Caki2 (cell line): ENCODE measurements at places on chromosomes 12 and 14. TPM values are rescaled to one million over a fixed set of nuclear protein-coding genes. Genes with fewer than 3 reads are reported as not detected.

DNA sequence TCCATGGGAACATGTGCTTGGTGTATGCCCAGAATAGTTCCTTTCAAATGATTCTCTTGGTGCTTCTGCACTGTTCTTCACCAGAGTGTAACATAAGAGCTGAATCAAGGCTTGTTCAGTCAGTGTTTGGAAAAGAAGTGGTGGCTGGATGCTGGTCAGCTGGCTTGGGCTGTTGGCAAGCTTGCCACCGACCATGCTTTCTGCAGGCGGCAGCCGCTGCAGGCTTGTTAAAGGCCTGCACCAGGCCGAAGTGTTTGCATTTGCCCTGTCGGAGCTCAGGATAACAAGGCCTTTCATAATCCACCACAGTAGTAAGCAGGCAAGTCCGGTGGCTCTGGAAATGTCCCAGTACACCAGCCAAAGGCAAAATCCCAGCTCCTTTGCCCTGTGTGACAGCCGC lies 26.9 kb downstream of the DAAM1 start:
- no peak for DNase-seq

DNA sequence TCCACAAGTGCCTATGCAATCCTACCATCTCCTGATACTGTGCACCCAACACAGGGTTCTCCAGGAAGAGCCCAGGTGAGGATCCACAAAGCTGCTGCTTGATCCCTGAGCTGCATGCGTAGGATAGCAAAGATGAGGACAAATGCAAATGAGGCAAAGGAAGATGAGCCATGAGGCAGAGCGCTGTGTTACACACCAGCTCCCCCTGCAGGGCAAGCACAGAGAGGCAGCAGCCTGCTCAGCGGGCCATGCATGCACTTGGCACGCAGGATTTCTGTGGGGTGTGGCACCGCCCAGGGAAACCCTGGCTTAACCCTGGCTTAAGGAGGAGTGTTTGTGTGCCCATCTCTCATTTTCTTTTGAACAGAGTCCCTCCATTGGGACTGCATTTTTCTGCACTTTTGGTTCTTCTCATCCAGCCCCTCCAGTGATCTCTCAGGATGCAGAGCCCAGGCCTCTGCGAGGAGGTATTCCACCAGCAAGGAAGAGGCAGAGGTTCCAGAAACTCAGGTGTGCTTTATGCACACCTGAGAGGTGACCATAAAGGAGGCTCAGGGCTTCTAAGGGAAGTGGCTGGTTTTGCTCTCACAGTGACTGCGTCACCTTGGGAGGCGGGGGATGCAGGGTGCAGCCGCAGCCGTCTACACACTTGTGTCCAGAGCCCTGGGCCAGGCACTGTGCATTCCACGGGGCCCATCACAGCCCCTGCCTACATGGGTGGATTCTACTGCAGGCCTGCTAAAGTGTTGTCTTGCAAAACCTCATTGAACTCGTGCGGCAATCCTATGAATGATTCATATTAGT lies 973.3 kb upstream of the TMEM132C start:
- peak; percentile 64 for DNase-seq

FAM90A1 gene
- total RNA-seq: 1.5 TPM in 1 of 2 replicates, not detected in the other

DNA sequence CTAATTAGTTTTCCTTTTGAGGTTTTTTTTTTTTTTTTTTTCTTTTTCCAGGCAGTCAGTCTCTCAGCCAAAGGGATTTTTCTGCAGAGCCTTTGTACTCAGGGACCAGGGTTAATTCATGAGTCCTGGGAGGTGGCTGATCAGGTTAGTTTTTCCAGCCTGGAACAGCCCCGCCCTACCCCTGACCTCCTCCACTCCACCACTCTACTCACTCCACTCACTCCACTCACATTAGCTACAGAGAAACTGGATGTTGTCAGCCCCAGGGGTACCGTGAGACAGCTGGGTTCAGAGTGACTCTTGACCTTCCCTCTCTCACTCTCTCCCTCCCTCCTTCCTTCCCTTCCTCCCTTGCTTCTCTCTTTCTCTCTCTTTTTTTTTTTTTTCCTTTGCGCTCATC lies 161.0 kb downstream of the CRADD start:
- no peak for DNase-seq

DNA sequence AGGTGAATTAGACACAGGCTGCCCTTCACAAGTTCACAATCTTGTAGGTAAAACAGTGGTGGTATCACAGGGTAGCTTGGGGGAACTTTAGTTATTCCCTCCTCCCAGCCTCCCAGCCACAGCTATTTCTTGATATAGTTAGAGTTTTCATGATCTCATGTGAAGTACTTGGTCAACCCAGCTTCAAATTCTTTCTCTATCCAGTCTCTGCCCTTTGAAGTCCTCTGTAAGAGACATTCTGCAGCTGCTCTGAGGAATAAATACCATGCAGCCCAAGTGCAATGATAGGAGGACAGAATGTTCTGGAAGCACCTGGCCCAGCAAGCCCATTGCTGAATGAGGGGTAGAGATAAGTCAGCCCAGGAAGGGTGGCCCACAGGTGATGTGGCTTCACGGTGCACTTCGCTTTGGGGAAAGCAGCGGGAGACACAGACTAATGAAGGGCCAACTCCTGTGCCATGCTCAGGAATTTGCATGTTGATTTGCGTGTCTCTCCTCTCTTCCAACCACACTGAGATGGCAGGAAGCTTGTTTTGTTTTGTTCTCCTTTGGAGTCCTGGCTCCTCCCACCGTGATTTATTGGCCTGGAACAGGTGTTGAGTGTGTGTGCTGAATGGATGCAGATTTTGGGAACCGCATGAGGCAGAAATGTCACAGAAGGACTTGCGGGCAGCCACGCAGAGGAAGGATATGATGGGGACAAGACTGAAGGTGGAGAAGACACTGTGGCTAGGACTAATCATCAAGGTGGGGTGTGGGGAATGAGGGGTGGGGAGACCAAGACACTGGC lies 8.0 kb upstream of the TXNRD1 start:
- DNase-seq: no peak

DNA sequence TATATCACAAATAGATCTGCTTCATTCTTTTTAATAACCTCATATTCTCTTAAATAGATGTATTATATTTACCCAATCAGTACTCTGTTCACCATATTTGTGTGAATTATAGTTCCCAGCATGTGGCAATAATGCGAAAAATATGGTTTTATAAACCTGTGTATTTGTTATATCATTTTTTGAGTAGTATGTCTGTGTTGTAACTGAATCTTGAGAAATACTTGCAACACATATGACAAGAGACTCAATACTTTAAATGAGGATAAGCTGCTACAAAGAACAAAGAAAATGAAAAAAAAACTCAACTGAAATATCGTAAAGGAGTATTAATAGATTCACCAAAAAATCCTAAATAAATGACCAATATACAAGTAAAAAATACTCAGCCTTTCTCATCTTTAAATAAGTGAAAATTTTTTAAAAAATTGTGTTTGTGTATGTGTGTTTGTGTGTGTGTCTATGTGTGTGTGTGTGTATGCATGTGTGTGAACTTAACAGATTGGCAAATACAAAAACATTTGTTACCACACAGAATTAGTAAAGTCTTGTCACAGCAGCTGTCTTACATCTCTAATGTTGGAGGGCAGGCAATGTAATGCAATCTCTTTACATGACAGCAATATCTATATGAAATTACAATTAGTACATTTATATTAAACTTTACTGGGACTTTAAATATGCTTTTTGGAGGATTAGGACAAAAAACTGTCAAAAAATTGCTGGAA lies 441.9 kb upstream of the MGAT4C start:
- no peak for DNase-seq

DNA sequence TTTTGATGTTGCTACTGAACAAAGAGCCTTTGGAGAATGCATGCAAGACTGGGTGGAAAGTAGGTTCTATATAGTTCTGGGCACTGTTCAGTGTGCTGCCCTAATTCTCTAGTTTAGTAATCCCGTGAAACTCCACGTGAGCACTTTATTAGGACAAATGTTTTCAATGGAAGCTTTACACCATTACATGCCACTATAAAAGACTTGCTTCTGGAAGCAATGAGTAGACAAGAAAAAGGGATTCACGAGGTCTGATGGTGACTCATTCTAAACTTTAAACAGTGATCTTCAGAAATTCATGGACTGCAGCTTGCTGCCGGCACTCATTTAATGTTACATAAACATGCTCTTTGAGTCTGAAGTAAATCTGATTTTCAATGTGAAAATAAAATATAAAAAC lies 22.3 kb downstream of the ATG14 start:
- DNase-seq: peak; percentile 55

LRP1 gene
- total RNA-seq: 23.5 and 28.4 TPM in 2 replicates

- peak; percentile 20 for DNase-seq
These were observed 24.4 kb upstream of the CRACR2A start for GRCh38 chr12:3777206-3777809.

ZNF26 gene
- 8.0 and 23.2 TPM in 2 replicates for total RNA-seq

GRCh38 chr14:33332497-33332896 lies 393.8 kb downstream of the NPAS3 start:
- DNase-seq: no peak

GRCh38 chr14:26845151-26845818 lies 247.5 kb upstream of the NOVA1 start:
- DNase-seq: no peak

DNA sequence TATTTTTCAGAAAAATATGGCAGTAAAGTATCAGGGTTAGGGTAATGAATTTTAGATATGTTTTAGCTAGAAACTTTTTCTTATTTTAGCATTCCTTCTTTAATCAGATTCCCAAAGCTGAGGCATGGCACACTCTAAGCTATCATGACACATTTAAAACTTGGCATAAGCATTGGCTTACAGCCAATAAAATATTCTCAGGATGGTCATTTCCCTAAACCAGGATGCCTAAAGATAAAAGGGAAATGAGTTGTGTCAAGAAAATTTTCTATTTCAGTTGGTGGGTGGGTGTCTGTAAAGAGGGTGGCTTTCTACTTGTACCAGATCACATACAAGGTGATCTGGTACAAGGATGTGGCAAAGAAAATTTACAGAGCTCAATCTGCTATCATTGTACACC lies 47.8 kb downstream of the PEBP1 start:
- no peak for DNase-seq

DNA sequence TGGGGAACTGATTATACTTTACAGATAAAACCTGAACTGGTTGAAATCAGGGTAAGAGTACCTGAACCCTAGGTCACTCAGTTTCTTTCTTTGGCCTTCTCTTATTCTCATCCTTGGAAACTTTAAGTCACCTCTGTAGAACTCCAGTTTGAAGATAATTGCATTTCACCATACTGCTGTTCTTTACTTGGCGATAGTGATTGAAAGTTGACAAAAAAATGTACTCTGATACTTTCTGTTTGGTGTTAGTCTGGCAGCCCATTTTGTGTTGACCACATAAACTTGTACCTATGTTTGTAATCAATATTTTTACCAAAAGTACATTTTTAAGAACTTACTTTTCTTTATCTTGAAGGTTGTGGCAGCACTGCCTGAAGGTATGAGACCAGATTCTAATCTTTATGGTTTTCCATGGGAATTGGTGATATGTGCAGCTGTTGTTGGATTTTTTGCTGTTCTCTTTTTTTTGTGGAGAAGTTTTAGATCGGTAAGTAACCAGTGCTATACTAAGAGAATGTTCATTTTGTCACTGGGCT lies 42.9 kb downstream of the MIA2 start:
- DNase-seq: no peak

DNA sequence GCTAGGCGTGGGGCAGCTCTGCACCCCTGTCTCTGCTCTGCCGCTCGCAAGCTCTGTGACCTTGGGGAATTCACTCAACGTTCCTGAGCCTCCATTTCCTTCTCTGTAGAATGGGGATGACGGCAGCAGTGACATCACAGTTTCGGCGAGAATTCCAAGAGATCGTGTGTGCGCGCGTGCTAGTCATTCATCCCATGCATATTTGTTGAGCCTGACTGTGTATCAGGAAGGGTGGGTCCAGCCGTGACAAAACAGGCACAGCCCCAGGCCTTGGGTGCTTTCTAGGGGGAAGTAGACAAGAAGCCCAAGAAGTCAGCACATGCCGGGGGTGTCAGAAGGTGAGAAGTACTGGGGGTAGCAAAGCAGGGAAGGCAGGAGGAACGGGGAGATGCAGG lies 145.6 kb upstream of the NCOR2 start:
- DNase-seq: no peak

CHGA gene
- 93.0 and 123 TPM in 2 replicates for total RNA-seq

GRCh38 chr14:54651649-54652048 lies 84.7 kb downstream of the SAMD4A start:
- no peak for DNase-seq

DNA sequence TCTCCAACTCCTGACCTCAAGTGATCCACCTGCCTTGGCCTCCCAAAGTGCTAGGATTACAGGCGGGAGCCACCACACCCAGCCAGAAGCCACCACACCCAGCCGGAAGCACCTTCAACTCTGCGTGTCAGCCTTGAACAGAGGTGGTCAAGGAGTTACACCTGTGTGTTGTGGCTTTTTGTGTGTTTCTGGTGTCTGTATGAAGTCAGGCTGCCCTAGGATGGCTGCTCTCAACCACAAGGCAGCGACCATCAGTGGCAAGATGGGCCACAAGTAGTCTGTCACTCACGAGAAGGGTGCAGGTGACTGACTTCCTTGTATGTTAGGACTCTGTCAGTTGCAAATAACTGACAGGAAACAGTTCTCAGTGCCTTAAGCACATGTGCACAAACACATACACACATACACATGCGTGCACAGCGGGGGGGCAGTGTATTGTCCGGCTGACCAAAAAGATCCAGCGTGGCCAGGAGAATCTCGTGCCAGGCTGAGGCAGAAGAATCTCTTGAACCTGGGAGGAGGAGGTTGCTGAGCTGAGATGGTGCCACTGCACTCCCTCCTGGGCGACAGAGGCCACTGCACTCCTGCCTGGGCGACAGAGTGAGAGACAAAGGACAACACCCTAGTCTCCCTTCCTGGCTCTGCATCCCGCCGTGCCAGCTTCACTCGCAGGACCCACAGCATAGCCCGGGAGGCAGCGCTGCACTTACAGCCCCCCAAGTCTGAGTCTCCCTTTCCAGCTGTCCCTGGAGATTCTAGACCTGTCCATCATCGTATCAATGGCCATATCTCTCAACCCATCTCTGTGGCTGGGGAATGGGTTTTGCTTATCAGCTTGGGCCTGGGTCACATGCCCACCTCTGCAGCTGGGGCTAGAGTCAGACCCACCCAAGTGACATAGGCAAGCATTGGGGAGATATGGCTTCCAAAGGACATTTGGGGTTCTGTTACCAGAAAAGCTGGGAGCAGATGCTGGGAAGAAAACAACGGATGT lies 13.7 kb downstream of the P2RX4 start:
- peak; percentile 35 for DNase-seq

DNA sequence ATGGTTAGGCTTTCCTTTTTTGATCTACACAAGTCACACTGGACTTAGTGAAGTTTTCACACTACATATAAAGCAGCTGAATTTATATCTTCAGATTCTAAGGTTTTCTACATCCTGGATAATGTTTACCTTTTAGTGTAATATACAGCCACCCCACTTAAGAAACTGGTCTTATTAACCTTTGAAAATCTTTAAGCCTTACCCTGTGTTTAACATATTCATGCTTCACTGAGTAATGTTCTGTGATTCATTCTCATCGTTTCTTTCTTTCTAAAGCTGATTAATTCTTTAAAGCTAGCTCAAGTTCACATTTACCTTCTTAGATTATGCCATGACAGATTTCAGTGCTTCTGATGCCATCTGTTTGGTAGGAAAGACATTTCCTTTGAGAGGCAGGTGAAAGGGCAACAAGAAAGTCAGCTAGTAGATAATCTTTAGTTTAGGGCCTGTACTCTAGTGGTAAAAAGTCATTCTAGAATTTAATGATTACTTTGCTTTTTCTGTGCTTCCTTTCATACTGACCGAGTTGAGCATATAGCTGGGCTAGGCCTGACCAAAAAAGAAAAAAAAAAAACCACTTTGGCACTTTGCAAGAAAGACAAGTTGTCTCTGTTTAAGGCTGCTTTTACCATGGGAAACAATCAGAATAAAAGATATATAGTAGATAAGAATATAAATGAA lies 690.9 kb upstream of the FBXO33 start:
- DNase-seq: peak; percentile 76
